ENCODE measurements at places on chromosomes 16 and 17. TPM values are rescaled to one million over a fixed set of nuclear protein-coding genes. Genes with fewer than 3 reads are reported as not detected.

Gene MT1G
- 9.5 TPM for polyA plus RNA-seq

- DNase-seq, result no peak
Measured at GRCh38 chr16:88300463-88300835, 82.3 kb upstream of the ZNF469 start.

DNA sequence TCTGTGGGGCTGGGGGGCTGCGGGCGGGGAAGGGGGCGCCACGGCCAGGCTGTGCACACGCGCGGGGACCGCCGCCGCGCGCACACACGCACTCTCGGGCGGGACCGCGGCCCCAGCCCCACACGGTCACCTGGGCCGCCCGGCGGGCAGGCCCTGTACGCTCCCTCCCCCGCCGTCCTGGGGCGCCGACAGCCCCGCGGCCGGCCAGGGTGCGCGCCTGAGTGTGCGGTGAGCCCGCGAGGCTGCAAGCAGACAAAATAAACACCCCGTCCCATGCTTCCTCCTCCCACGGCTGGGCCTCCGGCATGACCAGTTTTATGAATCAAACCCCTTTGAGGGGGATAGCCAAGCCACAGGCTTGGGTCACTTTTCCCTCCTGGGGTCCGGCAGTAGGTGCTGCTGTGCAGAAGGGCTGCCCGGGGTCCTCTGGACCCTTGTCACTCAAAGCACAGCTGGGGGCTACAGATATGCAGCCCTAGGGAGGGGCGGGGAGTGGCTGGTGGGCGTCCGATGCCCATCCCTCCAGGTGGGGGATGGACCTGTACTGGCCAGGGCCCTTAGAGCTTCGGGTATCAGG lies 441 bp downstream of the VASN start:
- DNase-seq, result no peak

- DNase-seq, result no peak
Measured at GRCh38 chr17:43720311-43721060, 38.1 kb downstream of the SOST start.

DNA sequence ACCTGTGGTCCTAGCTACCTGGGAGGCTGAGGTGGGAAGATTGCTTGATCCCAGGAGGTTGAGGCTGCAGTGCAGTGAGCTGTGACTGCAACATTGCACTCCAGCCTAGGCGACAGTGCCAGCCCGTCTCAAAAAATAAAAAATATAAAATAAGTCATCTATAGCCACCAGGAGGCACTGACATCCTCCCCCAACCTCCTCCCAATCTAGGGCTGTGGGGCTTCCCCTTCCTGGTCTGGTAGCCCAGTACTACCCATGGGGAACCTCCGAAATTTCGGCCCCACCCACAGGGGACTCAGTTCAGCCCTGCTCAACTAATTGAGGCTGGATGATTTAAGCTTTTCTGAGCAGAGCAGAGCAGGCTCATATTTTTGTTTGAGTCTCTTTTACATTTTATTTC lies 3.2 kb downstream of the ZSCAN10 start:
- no peak for DNase-seq

- no peak for DNase-seq
Measured at GRCh38 chr17:16512011-16512410, 20.0 kb upstream of the LRRC75A start.

DNA sequence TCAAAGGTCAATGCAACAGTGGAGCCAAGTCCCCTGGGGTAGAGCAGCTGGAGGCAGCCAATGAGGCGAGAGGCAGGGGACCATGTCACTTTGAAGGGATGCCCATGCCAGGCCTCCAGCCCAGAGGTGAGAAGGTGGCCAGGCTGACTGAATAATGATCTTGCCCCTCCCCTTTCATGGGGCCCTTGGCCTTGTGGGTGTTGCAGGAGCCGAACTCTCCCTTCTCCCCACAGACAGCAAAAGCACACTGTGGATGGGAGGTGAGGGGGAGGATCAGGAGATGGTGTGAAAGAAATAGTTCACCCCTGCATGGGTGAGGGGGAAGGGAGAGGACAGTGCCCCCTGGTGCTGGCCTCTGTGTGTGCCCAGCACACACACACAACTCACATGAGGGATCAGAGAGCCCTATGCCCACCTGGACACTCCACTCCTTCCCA lies 15.8 kb upstream of the TBX21 start:
- DNase-seq, result no peak

DNA sequence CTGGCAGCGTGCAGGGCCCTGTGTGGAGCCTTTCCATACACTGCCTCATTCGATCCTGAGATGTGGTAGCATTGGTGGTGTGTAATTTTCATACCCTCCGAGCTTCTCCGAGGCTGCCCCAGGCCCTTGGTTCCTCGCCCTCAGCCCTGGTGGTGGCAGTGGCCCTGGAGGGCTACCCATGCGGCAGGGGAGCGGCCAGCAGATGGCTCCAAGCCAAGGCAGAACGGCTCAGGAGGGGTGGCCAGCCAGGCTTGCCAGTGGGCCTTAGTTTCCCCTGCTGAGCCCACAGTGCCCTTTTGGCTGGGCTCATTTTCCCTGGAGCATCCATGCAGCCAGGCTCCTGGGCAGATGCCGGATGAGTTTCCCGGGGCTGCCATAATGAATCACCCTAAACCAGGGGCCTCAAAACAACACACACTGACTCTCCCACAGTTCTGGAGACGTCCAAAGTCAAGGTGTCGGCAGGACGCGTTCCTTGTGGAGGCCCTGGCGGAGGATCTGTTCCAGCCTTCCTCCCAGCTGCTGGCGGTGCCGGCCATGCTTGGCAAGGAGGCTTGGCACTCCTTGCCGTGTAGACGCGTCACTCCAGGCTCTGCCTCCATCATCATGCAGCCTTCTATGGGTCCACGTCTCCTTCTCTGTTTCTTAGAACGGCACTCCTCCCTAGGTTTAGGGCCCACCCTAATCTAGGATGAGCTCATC lies 158.8 kb upstream of the GSE1 start:
- DNase-seq, result no peak
